Activated T-helper 2 cell treated with anti-CD3 and anti-CD28 coated beads, Interferon-gamma antibody, Interleukin-2, Interleukin-4, amounts not matched to agents 10 μg/mL and 5 μg/mL and 100 μg/mL, durations not matched to agents 14 hours and 24 hours and 36 hours (primary cell): ENCODE measurements at places on chromosomes 5 and 9. TPM values are rescaled to one million over a fixed set of nuclear protein-coding genes. Genes with fewer than 3 reads are reported as not detected.

The BHMT2 gene
- not detected in 2 replicates for total RNA-seq

The LHX3 gene
- not detected in 2 replicates for total RNA-seq

The LPAR1 gene
- total RNA-seq: not detected in 2 replicates

The DNAJA1 gene
- 257 and 259 TPM in 2 replicates for total RNA-seq

The TAF1L gene
- total RNA-seq: not detected in 2 replicates

- peaks cover 10% of the 10 kb centered on the region for H3K4me1 ChIP-seq
- no peak for DNase-seq
- H3K4me3 ChIP-seq: no peak overlapping the region
- peaks cover 54% of the 10 kb centered on the region for H3K27me3 ChIP-seq
- no peaks in the 10 kb centered on the region for H3K36me3 ChIP-seq
These were observed 3.6 kb downstream of the TRIO start for GRCh38 chr5:14146725-14147124.

GRCh38 chr9:89686126-89686525 lies 81.3 kb downstream of the GADD45G start:
- H3K4me3 ChIP-seq: no peak overlapping the region
- no peaks in the 10 kb centered on the region for H3K27me3 ChIP-seq
- H3K27ac ChIP-seq: no peak overlapping the region
- no peaks in the 10 kb centered on the region for H3K36me3 ChIP-seq
